Activated CD8-positive, alpha-beta T cell treated with anti-CD3 and anti-CD28 coated beads for 36 hours (primary cell): ENCODE measurements at places on chromosomes 12 and 14. TPM values are rescaled to one million over a fixed set of nuclear protein-coding genes. Genes with fewer than 3 reads are reported as not detected.

GRCh38 chr12:54009171-54010052 lies 627 bp downstream of the HOXC8 start:
- DNase-seq: peak; percentile 59

DNA sequence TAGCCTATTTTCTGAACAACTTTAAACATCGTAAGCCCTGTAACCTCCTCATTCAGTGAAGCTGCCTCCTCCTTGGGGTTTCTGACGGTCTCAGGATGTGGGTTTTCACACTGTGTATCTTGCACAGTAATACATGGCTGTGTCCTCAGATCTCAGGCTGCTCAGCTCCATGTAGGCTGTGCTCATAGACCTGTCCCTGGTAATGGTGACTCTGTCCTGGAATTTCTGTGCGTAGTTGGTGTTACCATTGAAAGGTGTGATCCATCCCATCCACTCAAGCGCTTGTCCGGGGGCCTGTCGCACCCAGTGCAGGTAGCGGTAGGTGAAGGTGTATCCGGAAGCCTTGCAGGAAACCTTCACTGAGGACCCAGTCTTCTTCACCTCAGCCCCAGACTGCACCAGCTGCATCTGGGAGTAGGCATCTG lies 980.5 kb downstream of the TMEM121 start:
- peak; percentile 77 for DNase-seq

DNA sequence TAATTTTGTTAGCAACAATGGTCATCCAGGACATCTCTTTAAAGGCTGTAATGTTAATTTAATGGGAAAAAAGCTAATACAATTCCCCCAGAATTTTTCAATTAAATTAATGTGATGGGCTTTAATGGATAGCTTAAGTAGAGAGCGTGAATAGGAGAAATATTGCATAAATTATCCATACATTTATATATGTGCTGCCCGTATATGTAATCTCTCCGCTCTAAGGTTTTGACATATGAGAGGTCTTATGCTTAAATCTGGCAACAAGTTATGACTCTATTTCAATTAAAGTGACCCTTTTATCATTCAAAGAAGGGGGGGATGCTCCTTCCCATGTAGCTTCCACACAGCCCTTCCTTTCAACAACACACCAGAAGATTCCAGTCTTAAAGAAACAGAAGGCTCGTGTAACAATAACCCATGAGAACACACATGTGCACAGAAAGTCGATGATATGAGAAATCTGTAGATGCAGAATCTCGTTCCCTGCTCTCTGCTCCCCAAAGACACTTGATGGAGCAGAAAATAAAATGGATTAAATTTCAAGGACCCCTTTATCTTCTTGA lies 24.0 kb downstream of the MAP1LC3B2 start:
- no peak for DNase-seq

GRCh38 chr12:109777544-109777943 lies 55.7 kb downstream of the TRPV4 start:
- DNase-seq: peak; percentile 71

- no peak for DNase-seq
Observed at GRCh38 chr12:92102606-92103005, 43.0 kb downstream of the BTG1 start.

DNA sequence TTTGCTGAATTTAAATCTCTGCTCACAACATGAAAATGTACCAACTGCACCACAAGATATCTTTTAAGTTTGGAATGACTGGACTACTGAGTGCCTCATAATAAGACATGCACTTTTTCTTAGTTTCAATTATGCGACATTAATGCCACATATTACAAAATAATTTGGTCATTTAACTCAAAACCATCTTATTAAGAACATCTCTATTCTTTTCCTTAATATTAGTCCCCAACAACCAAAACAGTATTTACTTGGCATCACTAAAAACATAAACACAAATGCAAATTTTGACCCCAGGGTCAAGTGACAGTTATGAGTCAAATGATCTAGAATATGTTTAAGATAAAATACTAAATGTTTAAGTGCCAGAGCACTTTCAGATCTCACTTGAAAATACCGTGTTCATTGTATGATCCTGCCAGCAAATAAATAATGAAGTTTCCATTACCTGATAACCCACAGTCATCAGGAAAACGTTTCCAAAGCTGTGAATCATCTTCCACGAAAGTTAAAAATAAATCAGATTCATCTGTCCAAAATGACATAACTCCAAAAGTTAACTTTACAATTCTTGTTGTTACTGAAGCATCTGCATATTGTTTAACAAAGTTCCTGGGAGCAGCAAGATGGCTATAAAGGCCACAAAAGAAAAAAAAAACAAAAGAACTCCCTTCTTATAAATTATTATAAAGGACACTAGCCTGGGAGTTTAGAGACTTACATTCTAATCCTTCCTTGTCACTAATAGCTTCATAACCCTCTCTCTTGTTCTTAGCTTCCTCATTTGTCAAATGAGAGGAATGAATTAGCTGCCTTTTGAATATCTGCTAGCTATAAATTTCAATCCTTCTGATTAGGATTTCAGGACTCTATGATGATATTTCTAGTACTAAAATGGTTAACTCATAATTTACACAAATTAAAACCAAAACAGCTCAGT lies 30.5 kb upstream of the AP4S1 start:
- no peak for DNase-seq

- DNase-seq: no peak
Observed at GRCh38 chr12:95131589-95132340, 58.3 kb upstream of the NR2C1 start.

DNA sequence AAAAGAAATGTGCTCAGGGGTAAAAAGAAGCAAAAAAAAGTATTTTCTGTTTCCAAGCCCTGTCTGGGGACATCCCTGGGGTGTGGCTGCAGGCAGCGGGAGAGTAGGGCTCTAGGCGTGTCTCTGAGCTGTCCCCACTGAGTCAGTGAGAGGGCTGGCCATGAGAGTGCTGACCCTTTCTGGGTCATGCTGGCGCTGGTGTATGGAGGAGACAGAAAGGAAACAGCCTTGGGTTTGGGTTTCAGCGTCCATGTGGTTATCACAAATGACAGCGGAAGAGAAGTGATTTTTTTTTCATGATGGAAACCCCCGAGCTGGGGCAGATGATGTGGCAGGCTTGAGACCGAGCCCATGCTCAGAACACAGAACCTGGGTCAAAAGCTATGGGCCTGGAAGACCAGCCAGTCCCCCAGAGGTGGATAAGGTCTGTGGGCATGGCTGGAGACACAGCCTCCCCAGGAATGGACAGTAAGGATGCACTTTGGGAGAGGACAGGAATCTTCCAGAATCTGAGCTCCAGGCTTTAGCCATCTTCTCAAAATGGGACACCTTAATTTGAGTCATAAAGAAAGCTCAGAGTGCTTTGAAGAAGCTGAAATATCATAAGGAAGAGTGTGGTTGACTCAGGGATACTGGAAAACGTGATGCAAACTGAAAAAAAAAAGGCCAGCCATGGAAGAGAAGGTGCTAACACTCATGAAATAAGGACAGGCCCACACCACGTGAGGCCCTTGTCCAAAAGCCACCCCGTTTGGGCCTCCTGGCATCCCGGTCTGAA lies 36.2 kb downstream of the SYNE3 start:
- peak; percentile 55 for DNase-seq

The ARID2 gene
- 33.2 TPM for total RNA-seq

The ACVR1B gene
- total RNA-seq: 7.5 TPM

DNA sequence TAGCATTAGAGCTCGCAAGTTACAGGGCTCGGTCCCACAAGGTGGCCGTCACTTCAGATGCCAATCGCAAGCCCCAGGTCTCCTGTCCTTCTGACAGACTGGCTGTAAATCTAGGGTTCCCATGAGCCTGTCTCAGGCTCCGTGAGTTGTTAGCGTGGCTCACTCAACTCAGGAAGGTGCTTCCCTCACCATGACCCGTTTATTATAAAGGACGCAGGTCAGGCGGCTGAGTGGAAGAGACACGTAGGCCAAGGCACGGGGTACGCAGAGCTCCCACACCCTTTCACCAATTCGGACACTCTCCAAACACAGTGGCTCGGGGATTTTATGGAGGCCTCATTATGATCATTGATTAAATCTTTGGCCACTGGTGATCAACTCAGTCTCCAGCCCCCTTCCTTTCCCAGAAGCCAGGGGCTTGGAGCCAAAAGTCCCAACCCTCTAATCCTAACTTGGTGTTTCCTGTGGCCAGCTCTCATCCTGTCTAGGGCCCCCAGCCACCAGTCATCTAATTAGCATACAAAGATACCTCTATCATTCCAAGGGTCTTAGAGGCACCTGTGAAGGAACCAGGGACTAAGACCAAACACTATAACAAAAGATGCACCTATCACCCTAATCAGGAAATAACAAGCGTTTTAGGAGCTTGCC lies 25.8 kb upstream of the LRTM2 start:
- DNase-seq: no peak

DNA sequence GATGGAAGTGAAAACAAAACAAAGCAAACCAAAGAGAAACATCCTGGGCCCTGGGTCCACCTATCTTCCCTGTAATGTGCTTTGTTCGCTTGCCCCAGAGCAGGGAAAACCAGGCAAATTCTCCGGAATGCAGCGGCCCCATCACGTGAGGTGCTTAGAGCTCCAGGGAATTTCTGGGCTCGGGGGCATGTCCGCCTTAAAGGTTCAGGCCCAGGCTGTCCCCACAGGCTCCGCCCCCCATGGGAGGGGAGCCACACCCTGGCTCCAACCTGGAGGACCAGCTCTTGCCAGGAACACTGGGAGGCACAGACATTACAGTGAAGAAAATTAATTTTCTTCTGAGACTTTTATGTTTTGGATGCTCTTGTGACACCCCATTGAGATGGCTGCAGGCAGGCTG lies 69.9 kb downstream of the RBM19 start:
- no peak for DNase-seq

- DNase-seq: no peak
Observed at GRCh38 chr14:75910048-75910447, 71.7 kb downstream of the TGFB3 start.

The EFS gene
- not detected for total RNA-seq

The COQ5 gene
- 35.5 TPM for total RNA-seq

GRCh38 chr12:54032627-54033100 lies at the start of gene HOXC5:
Gene HOXC5, plus strand, starts transcription at chr12:54033050. Its CDS starts 73 bp downstream, at chr12:54033123.
- DNase-seq: peak; percentile 78

DNA sequence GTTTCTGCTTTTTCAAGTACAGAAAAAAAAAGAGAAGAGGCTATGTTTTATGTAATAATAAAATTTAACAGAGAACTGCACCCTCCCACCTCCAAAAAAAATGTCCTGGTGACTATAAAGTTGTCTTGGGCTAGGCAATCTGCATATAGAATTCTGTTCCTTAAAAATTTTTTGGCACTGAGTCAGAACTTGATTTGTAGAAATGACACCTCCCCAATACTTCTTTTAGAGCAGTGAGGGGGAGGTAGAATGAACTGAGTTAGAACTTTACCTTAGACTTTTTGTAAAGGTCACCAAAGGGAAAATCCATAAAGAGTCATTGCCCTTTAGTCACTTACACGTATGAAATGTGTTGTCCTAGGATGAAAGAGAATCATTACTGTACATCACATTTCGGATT lies 80.0 kb downstream of the BTG1 start:
- DNase-seq: no peak

The SERPINA9 gene
- total RNA-seq: not detected

DNA sequence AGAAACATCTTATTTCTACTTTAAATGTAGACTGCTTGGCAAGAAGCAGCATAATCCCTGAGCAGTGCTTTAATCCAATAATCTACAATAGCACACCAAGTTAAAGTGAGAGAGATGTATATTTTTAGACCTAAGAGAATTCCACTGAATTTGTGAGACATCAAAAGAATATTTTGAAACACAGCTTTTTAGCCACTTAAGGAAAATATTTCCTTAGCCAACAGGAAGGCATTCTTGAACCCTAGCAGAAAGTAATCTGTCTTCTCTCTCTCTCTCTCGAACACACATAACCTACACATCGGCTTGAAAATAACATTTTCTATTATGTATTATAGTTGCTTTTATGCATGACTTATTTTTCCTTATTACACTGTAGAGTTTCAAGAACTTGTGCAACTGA lies 34.0 kb downstream of the KITLG start:
- no peak for DNase-seq

DNA sequence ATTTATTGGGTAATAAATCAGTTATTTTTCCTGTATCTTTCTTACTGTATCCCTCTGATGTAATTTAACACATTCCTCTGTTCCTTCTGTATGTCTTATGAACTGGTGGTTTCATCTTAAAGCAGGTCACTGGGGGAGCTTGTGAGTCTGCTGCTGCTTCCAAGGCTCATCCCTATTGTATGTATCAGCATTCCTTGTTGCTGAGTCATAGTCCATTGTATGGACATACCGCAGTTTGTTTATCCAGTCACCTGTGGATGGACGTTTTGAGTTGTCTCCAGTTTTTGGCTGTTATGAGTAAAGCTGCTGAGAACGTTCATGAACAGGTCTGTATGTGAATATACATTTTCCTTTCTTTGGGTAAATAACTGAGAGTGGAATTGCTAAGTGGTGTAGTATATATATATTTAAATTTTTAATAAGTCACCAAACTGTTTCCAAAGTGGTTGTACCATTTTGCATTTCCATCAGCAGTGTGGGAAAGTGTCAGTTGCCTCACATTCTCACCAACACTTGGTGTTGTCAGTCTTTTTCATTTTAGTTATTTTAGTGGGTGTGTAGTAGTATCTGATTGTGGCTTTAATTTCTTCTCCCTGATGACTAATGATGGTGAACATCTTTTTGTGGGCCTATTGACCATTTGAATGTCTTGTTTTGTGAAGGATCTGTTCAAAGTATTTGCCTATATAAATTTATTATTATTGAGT lies 82.7 kb downstream of the BEGAIN start:
- no peak for DNase-seq

GRCh38 chr14:69887740-69888657 lies 8.8 kb downstream of the SMOC1 start:
- DNase-seq: no peak
